ENCODE measurements at places on chromosomes 6 and 20.

DNA sequence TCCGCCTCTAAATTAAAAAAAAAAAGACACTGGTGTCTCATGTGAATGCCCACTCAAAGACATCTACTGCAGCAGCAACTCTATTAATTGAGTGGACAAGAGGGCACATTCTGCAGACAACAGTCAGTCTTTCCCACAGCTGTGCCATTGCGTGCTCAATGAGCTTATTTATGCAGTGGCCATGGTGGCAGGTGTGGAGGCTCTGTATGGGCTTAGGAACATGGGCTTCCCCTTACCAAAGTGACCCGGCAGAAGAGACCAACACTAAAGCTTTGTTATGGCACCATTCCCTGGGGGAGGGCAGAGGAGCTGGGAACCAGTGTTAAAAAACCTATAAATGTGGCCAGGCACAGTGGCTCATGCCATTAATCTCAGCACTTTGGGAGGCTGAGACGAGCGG lies 4.2 kb upstream of the VAPB start:
- DNase-seq: no peak

DNA sequence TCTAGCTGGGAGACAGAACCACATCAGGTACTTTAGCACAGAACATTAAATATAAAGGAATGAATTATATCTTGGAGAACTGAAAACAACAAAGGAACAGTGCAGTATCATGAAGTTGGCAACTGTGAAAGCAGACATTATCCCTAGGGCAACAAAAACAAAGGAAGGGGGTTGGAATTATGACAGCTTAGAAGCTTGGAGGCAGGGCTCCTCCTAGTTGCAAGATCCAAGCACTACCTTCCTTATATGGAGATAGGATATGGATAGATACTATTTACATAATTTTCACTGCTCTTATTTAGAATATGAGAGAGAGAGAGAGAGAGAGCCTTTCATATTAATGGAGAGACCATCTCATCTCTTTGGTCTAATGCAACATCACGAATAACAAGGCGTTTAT lies 27.0 kb downstream of the TMEM14A start:
- DNase-seq: no peak

- no peak for DNase-seq
Observed at GRCh38 chr20:21511850-21512633, 1.8 kb downstream of the NKX2-2 start.

DNA sequence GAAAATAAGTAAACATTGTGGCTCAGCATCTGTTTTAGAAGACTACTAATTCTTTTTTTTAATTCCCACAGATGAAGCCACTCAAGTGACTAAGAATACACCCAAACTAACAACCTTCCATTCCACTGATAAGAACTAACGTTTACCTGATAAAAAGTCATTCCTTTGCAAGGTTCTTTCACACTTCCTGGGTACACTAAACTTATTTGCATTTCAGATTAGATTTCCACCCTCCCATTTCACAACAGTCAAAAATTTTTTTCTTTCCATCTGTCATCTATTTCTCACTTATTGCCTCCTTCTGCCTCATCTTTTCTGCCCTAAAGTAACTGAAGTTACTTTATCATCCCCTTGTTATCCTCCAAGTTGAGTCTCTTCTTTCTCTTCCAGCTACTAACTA lies 20.3 kb downstream of the MBOAT1 start:
- no peak for DNase-seq

DNA sequence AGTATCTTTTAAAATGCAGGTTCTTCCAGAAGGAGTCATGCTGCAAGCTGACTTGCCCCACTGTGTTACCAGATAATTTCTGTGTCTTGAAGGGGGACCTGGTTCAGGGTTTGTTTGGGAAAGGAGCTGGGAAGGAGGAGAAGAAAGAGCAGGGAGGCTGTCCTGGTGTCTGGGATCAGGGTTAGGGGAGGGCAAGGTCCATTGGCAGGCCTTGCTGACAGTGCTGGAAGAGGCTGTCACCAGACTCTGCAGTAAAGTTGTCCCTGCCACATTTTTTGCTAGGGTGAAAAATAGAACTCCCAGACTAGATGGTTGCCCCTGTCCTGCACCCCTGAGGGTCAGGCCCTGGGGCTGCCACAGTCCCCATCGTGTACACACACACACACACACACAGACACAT lies 14.9 kb downstream of the GLP1R start:
- DNase-seq: no peak

DNA sequence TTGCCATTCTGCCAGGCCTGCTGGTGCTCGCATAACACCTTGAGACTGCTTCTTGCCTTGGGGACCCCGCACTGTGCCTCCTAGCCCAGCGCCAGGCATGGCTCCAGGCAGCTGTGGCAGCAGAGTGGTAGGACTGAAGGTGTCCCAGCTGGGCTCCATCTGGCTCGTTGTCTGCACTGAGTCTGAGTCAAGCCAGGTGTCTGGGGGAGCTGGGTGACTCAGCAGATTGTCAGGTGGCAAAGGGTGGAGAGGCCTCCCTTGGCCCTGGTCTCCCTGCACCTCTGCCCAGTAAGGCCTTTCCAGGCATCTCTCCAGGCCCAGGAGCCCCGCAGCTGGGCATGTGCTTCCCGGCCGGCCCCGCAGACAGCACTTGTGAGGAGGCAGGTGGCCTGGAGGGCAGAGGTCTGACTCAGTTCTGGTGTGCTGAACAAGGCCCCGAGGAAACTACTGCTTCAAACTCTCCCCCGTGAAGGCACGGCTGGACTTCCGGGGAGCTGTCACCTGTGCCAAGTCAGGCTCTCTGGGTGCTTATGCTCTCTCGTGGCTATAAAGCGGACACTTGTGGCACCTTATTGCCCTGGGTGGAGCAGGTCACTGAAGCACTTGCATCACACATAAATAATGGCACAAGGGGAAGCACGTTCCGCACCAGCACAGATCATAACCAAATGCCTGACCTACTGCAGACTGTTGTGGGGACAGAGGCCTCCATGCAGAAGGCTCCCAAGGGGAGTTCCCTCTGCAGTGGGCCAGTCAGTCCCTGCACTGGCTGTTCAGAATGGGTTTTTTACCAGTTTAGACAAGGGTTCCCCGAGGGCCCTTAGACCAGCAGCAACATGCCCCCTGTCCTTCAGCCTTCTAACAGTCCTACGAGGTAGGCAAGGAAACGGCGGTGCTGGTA lies 27.5 kb downstream of the FOXC1 start:
- DNase-seq: no peak

GRCh38 chr6:36924778-36925374 lies 29.7 kb upstream of the PI16 start:
- no peak for DNase-seq

Data from CD8-positive, alpha-beta T cell (primary cell).